Stimulated activated CD4-positive, alpha-beta T cell treated with anti-CD3 and anti-CD28 coated beads, Interleukin-1b, Interleukin-23, amount 100 ng/mL, for 24 hours (primary cell): ENCODE measurements at places on chromosomes 6 and 20.

DNA sequence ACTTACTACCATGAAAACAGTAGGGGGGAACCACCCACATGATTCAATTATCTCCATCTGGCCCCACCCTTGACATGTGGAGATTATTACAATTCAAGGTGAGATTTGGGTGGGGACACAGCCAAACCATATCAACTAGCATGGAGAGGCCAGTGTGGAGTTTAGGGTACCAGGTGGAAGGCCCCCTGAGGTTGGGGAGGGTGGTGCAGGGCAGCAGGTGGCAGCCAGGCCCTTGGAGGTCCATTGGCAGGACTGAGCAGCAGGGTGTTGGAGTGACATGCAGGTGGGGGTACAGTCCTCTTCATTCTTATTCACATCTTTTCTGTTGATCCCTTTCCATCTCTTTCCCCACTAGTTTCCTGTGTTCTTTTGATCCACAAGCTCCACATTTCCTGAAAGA, 42.9 kb downstream of the PHACTR3 start:
- DNase-seq, result no peak

GRCh38 chr20:44735816-44736169, 9.9 kb upstream of the KCNK15 start:
- no peak for DNase-seq

DNA sequence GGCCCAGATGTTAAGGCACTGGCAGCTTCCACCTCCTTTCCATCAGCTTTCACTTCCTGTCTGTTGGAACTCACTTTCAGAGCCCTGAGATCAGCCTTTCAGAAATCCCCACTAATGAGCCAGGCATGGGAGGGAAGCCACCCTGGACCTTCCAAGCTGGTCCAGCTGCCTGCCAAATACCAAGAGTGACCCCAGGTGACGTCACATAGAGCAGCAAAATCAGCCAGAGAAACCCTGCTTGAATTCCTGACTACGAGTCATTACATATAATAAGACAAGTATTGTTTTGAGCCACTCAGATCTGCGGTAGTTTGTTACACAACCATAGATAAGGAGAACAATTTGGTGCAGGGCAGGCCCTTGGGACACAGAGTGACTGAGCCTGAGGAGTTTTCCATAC, 556.0 kb upstream of the JAG1 start:
- DNase-seq, result no peak

- DNase-seq, result no peak
Observed at GRCh38 chr20:33910529-33911327, 83.0 kb upstream of the RALY start.

DNA sequence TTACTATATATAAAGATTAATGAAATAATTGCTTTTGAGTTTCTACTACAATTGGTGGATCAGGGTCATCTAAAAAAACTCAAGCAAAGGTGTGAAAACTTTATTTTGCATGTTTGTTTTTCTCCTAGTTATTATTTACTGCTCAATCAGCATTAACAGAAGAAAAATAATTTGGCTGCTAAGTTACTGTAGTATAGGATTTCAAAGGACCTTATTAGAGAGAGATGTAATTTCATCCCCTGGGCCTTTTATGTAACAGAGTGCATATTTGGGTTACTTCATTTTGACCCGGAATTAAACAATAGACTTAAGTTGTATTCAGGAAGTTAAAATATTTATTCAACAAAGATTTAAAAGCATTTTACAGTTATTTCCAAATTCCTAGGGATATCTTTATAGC, 49.8 kb downstream of the EYA4 start:
- no peak for DNase-seq

- DNase-seq, result no peak
Observed at GRCh38 chr20:53827292-53828087, 233.9 kb upstream of the ZNF217 start.

GRCh38 chr6:39941138-39941537, 6.9 kb upstream of the MOCS1 start:
- no peak for DNase-seq

DNA sequence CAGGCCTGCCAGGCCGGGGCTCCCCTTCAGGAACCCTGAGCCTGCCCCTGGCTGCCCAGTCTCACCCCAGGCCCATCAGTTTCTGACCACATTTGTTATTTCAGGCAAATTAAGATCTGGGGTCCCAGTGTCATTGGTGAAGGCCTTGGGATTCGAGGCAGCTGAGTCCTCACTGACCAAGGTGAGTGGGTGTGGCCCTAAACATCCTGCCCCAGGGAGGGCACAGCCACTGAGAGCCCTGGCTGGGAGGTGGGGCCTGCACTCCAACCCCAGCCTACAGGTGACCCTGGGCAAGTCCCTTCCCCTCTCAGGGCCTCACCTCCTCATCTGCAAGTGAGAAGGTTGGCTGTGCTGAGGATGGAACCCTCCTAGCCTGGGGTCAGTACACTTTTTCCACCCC, 23.8 kb downstream of the BPIFB1 start:
- no peak for DNase-seq

GRCh38 chr6:135866445-135867123, 15.1 kb downstream of the PDE7B start:
- DNase-seq, result no peak

- DNase-seq, result no peak
Observed at GRCh38 chr6:107569473-107569872, 79.6 kb downstream of the SOBP start.

DNA sequence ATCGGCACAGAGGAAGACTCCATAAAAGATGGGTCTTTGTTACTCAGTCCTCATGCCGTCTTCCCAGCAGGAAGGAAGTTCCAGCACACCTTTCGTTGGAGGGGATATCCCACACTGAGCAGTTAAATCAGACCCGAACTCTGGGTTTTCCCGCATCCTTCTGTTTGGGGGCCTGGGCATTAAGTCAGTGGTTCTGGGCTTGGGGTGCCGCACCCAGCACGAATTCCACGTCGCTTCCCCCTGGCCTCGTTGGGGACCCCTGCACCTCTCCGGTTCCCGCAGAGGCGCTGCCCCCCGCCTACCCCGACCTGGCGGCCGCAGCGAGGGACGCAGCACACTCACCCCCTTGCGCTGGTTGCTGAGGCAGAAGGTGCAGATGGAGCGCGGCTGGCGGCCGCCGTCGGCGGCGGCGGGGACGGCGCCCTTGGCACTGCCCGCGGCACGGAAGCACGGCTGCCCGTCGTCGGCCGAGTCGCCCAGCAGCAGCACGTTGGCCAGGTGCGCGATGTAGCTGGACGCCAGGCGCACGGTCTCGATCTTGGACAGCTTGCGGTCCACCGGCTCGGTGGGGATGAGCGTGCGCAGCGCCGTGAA, 641 bp downstream of the TCF15 start:
- no peak for DNase-seq
